Cardiac atrium fibroblast (primary cell): ENCODE measurements at places on chromosomes 5 and 9. TPM values are rescaled to one million over a fixed set of nuclear protein-coding genes. Genes with fewer than 3 reads are reported as not detected.

PWWP2A gene
- total RNA-seq: 14.8 and 16.2 TPM in 2 replicates

FUBP3 gene
- total RNA-seq: 32.5 and 38.7 TPM in 2 replicates

IFNA13 gene
- total RNA-seq: not detected in 2 replicates

ZNF366 gene
- 0.49 TPM in 1 of 2 replicates, not detected in the other for total RNA-seq

ACER2 gene
- 10.9 and 11.9 TPM in 2 replicates for total RNA-seq

HMMR gene
- total RNA-seq: 4.2 and 11.3 TPM in 2 replicates

SLC36A2 gene
- not detected in 2 replicates for total RNA-seq

PDCD1LG2 gene
- 11.6 and 14.3 TPM in 2 replicates for total RNA-seq

PCDHGA5 gene
- total RNA-seq: 0.32 and 2.2 TPM in 2 replicates

TNFSF8 gene
- total RNA-seq: not detected in 2 replicates

CMYA5 gene
- under 0.01 and 0.18 TPM in 2 replicates for total RNA-seq

FOXD4 gene
- total RNA-seq: not detected in 2 replicates

GAPVD1 gene
- total RNA-seq: 22.2 and 22.4 TPM in 2 replicates

AK8 gene
- 1.4 TPM in 1 of 2 replicates, not detected in the other for total RNA-seq

OR1Q1 gene
- not detected in 2 replicates for total RNA-seq

TAF1L gene
- total RNA-seq: not detected in 2 replicates

SOHLH1 gene
- total RNA-seq: not detected in 2 replicates

PLAC8L1 gene
- not detected in 2 replicates for total RNA-seq

ZDHHC12 gene
- total RNA-seq: 39.0 and 44.4 TPM in 2 replicates

HSPA9 gene
- total RNA-seq: 236 and 274 TPM in 2 replicates
